ENCODE measurements at places on chromosomes 2 and 18.

- DNase-seq: peak; percentile 76
These were observed 33.1 kb downstream of the ARHGAP15 start for GRCh38 chr2:143162123-143162837.

- no peak for DNase-seq
These were observed 442.9 kb upstream of the HNRNPA3 start for GRCh38 chr2:176769499-176770370.

DNA sequence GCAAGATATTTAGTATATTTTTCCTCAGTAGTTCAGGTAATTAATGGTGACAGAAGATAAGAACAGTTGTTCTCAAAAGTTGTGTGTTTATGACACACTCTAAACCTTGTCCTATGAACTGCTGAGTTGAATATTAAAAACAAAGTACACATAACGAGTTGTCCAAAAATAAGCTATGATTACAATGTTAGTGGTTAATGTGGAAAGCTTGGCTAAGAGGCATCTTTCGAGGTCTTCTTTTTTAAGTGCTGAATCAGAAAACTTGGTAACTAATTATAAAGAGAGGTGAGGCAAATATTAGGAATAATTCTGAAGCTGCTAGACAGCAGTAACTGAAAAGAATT is 1088.7 kb downstream of the SUCLG1 start:
- DNase-seq: no peak

- DNase-seq: no peak
These were observed 47.5 kb downstream of the EML4 start for GRCh38 chr2:42216694-42217093.

DNA sequence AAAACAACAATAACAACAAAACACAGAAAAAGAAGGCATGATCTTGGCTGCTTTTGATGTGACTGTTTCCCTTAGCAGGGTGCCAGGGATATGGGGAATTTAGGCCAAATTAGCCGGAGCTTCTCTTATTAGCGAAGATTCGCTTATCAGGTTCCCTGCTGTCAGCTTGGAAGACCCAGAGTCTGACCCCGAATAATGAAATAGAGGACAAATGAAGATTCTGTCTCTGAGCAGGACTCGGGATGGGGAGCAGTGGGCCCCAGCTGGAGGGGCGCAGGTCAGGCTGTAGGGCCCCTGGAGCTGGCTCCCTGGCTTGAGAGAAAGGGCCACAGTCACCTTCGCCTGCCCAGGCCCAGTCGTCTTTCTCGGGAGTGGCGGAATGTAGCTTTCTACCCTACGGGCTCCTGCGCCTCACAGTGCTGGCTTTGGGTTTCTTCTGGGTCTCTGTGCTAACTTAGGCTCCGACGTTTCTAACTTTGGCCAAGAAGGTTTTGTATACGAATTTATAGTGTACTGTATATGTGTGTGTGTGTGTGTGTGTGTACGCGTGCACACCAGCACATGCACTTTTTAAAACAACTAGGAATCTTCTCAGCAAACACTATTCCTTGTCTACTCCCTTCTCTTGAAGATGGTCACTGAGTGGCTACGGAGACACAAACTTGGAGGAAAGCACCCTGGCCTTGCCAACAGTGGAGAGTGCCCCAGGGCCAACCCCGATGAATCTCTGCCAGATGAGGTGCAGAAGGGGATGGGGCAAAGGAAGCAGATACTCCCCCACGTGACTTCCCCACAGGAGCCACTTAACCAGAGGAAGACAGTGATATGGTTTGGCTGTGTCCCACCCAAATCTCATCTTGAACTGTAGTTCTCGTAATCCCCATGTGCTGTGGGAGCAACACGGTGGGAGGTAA is 195.6 kb upstream of the COPS8 start:
- DNase-seq: no peak

- no peak for DNase-seq
These were observed 35.5 kb downstream of the LDLRAD4 start for GRCh38 chr18:13253786-13254688.

DNA sequence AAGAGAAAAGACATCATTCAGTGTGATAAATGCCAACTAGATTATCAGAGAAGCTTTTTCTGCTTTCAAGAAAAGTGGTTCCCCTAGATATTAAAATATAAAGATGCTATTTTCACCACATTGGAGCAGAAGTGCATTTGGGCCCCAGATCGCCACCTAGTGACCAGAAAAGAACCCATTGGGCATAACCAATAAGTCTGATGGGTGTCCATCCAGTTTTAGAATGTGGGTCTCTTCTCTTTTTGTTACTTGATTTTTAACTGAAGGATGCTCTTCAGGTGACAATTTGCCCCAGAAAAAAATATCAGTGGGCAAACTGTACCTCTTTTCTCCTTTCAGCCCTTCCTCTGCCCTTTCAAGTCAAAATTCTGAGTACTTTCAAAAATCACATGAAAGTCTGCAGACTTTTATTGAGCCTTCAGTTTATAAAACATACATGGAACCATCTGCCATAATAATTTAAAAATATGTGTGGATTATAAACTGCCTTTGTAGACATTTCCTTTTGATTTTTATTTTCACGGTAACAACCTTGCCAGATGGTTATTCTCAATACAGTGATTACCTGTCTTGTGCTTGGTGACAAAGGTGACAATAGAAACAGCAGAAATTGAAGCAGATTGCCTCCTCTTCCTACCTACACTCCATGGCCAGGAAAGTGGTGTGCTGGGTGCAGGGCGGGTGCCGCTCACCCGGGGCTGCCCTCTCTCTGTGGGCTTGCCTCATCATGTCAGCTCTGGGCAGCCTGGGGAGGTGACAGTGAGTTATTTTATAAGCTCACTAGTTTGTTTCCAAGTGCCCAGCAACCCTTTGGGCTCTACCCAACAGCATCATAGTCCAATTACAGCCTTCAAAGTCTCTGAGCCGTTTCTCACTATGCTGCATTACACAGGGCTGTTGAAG is 124.5 kb downstream of the DCDC2C start:
- DNase-seq: no peak

DNA sequence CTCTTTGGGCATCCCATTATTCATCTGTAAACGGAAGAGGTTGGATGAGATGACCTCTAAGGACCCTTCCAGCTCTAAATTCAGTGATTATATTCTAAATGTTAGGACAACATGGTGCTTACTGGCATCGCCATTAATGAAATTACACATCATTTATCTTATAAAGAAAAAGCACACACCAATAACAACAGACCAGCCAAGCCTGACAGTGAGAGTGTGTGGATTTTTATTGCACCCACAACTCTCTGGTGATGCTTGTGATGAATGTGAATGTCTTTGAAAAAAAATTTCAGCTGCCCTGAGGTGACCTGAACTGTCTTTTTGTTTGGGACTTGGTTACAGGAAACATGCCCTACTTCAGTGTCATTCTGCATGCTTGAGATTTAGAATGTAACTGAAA is 513.3 kb upstream of the NRP2 start:
- no peak for DNase-seq

GRCh38 chr18:33579349-33580215 is 1.6 kb downstream of the ASXL3 start:
- DNase-seq: no peak

DNA sequence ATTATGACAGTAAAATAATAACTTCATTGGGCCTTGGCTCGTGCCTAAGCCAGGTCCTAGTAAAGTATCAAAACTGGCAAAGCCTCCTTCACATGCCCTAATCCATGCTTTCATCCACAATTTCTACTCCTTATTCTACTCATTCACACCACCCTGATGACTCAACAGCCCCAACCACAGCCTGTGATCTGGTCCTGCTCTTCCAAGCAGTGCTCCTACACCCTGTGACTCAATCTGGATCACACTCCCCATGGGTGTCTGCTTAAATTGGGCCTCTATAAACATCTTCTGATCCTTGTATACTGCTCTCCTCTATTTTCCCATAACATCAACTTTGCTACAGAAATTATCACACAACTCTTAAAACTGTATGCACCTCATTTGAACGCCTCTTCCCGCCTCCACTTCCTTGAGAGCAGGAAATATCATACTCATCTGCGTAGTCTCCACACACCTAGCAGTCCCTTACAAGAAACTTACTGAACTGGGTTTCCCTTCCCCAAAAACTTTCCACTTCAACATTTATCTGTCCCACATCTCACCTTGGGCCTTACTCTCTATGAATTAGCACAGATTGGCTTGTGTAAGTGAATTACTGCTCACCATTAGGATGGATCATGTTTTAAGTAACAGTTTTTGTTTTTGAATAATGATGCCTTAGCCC is 15.9 kb downstream of the GTF3C3 start:
- no peak for DNase-seq

- DNase-seq: no peak
These were observed 638.0 kb downstream of the CNTNAP5 start for GRCh38 chr2:124662946-124663644.

GRCh38 chr2:51263951-51264350 is 232.0 kb upstream of the NRXN1 start:
- DNase-seq: no peak

DNA sequence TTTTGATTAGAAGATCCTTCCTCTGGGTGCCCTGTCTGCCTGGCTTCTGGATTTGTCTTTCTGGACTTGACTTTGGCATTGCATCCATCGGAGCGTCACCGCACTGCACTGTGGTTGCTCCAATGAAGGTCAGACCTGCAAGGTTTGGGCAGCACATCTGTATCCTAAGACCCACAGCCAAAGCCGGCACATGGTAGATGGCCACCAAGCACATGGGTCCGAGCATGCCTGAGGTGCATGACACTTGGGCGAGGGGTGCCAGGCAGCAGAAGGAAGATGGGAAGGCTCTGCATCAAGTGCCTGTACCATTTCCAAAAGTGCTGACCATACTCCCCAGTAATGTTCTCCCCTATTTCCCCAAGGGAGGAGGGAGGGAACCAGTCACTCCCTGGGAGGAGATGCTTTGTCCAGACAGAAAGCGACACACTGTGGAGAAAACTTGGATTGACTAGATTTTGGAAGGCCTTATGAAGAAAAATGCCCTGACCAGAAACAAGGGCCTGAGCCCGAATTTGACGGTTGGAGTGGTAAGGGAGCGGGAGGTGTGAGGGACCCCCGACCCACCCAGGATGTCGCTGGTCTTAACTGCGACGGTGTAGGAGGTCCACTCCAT is 149.9 kb downstream of the LOXHD1 start:
- DNase-seq: no peak

GRCh38 chr2:9140645-9141044 is 66.0 kb upstream of the ASAP2 start:
- no peak for DNase-seq

GRCh38 chr2:75090770-75091515 is 108.4 kb downstream of the TACR1 start:
- DNase-seq: no peak

DNA sequence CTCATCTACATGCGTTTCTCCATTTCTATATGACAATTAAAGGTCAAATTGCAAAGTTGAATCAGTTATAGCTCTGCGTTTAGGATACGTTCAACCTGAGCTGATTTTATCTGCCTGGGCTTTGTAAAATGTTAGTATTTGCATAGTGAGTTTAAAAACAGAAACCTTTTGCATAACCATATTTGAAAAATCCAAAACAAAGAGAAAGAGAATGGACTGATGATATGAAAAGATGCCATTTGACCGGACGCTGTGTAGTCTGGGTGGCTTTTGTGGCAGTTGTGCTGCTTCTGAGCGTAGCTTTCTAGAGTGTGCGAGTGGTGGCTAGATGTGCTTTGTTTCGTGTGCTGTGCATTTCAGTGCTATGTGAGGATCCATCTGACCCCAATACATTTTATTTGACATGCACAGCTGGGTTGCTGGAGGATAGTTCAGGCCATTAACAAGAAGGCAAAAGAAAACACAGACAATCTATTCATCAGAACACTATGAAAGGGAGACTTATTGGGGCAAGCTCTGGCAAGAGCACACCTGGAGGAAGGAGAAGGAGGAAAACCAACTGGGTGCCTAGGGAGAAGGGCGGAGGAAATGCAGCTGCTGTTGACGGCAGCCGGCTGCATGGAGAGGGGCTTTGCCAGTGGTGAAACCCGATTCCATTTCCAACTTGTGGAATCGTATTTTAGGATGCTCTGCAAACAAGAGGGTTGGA is 126.8 kb downstream of the ACOXL start:
- DNase-seq: no peak

GRCh38 chr2:194077366-194077765 is 1579.7 kb upstream of the SLC39A10 start:
- no peak for DNase-seq

DNA sequence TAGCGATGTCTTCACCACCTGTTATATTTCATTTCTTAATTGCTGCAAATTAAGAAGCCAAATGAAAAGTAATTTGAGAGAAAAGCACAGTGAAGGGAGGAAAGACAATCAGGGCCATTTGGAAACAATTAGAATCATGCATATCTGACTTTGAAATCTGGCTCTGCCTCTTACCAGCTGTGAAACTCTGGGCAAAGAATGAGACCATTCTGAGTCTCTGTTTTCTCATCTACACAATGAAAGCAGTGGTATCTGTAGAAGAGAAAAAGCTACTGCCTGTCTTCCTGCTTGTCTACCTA is 334.5 kb upstream of the CYRIA start:
- DNase-seq: no peak

- no peak for DNase-seq
These were observed 5.2 kb upstream of the CHCHD5 start for GRCh38 chr2:112579241-112579640.

DNA sequence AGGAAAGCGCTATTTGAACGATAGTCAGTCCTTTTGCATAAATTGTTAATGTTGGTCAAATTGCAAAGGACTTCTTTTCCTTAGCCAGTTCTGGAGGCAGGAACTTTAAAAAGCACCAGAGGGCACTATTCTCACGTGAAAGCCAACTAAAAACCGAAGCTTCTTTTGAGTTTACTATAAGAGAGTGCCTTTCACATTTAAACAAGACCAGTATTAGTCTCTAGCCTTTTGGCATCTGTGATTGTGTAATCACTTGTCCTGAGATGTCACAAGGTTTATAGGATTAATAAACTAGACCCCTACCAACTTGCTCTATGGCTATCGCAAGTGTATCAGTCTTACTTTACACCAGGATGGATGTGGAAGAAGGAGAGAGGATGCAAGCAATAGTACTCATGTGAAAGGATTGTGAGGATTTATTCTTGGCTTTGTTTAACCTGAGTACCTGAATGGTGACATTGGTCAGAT is 14.4 kb upstream of the STAT4 start:
- peak; percentile 50 for DNase-seq

- peak; percentile 12 for DNase-seq
These were observed 18.5 kb downstream of the TMEM177 start for GRCh38 chr2:119697290-119698020.

- no peak for DNase-seq
These were observed 53.1 kb downstream of the SLC4A5 start for GRCh38 chr2:74290066-74290465.

DNA sequence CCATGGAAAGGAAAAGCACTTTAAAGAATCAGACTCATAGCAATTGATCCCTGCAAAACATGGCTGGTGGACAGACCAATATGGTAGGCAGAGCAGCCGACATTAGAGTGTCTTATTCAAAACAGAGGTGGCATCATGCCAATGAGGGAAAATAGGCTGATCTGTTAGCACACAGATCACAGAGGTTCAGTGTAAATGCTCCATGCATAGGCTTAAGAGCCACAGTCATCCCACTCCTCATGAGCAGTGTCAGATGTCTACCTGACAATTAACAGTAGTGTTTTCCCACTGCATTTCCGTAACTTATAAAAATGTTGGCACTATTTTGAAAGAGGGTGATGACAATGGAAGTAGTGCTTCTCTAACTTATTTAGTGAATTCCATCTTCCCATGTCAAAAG is 86.7 kb downstream of the SPATS2L start:
- DNase-seq: no peak
